Fibroblast of skin of left biceps (primary cell): ENCODE measurements at places on chromosomes 5 and 9.

- no peak for DNase-seq
Observed at GRCh38 chr9:6610073-6610472, 35.5 kb downstream of the GLDC start.

DNA sequence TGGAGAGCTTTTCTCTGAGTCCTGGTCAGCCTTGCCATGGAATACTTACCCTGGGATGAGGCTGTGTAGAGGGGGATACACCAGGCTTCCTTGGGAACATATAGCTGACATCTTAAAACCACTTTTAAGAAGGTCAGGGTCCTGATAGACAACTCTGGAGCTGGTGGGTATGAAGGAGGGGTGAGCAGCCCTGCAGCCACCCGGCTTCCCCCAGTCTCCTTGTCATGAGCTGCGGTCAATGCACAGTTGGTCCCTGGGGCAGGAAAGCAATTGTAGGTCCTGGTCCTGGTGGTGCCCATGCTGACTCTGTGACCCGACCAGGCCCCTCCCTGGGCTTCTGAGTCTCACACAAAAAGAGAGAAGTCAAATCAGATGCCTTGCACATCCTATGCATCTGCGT lies 63.6 kb downstream of the MRPL36 start:
- no peak for DNase-seq

GRCh38 chr5:57174890-57175510 lies 1.1 kb downstream of the GPBP1 start:
- DNase-seq, result no peak

GRCh38 chr9:29060041-29060440 lies 1486.8 kb upstream of the C9orf72 start:
- no peak for DNase-seq

- no peak for DNase-seq
Observed at GRCh38 chr5:136190904-136191303, 2.1 kb downstream of the SMIM32 start.

DNA sequence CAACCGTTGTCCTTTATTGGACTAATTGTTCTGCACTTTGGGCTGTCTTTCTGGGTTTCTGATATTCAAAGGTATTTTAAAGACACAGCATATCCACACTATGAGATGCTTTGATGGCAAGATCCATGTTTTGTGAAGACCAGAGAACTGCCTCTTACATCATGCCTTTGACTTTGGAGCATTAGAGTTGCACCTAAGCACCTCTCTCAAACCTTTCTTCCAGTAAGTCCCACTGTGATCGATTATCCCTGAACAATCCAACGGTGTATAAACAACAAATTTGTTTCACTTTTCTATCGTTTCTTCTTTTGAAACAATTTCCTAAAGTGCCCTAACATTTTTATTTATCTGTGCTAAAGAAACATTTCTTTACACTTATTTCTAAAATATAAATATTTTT lies 144.4 kb downstream of the KCTD16 start:
- DNase-seq, result no peak

GRCh38 chr5:169097374-169098326 lies 203.3 kb downstream of the SLIT3 start:
- DNase-seq, result no peak

DNA sequence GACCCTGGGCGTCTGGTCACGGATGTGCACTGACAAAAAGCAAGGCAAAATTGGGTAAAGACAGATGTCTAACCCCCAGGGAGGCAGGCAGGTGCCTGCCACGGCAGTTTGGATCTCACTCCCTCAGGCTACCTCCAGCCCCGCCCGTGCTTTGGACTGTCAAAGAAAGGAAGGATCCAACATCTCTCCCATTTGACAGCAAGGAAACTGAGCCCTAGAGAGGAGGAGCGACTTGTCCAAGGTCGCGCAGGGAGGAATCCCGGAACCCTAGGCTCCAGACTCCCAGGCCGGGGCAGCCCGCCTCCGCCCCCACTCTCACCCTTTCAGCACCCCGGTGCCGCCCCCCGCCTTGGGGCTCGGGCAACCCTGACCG lies 376 bp downstream of the GOLGA1 start:
- DNase-seq, result no peak

DNA sequence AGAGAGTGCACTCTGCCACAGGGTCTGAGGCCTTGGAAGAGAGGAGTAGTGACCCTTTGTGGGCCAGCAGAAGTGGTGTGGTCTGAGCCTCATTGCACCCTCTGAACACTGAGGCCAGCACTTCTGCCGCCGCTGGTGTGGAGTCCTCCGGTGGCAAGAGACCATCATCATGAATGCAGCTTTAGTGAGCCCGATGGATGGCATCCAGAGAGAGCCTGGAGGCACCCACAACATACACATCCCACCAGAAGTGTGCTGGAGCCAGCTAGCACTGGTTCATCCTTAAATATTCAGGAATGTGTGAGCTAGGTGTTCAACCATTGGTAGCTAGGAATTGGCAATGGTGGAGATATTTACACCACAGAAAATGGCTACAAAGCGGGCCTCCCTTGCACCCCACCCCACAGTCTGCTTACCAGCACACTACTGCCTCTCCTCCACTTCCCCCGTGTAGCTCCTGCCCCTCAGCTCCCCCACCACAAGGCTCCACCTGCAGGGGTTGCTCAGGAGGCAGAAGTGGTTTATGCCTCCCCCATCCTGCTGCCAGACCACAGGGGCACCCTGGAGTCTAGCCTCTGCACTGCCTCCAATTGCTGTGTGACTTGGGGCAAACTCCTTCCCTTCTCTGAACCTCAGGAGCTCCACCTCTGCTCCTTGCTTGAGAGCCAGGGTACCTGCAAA lies 16.4 kb downstream of the SLC6A7 start:
- DNase-seq, result no peak

DNA sequence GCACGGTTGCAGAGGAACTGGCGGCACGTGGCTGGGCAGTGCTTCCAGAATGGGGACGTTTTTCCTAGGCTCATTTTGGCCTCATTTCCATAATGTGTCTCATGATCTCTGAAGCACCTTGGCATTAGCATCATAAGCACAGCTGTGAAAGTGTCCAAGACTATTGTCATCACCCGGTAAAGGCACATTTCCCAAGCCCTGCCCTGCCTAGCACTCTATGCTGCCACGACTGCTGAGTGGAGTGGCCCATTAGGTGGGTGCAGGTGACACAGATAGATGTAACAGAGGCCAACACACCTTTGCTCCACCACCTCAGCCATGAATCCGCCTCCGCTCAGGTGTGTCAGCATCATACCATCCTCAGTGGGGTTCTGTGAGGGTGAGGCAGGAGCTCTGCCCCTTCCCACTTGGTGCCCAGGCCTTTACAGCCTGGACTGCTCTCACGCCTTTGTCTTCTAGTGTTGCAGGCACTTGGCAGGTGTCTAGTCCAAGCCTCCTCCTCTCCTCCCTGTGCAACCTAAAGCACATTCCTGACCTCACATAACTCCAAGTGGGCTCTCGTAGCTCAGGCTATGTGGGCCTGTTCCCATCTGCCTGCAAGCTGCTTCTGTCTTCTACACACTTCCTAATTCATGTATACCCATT lies 213.0 kb downstream of the FSTL4 start:
- no peak for DNase-seq

DNA sequence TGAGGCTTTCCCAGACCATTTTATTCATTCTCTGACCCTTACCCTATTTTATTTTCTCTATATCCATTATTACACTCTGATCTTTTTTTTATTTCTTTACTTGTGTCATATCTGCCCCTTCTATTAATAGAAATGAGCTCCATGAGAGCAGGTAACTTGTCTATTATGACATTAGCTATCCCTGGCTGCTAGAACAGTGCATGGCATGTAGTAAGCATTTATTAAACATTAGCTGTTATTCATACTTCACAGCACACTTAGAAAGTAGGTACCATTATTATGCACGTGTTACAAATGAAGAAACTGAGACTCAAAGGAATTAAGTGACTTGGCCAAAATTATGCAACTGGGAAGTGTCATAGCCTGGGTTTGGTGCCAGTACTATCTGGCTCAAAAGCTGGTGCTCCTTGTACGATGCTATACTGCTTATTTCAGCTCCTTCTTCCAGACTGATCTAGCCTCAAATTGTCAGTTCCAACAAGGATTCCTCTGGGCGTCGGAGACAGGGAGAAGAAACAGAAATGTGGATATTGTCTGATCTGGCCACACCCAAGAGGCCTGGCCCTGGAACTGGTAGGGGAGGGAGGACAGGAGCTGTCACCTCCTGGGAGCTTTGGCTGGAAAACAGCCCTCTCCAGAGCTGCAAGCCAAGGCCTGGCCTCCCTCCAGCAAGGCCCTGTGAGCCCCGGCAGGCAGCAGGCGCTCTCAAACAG lies 10.8 kb upstream of the NIPAL4 start:
- DNase-seq, result no peak

GRCh38 chr5:109928046-109928445 lies 238.3 kb downstream of the MAN2A1 start:
- DNase-seq, result no peak

DNA sequence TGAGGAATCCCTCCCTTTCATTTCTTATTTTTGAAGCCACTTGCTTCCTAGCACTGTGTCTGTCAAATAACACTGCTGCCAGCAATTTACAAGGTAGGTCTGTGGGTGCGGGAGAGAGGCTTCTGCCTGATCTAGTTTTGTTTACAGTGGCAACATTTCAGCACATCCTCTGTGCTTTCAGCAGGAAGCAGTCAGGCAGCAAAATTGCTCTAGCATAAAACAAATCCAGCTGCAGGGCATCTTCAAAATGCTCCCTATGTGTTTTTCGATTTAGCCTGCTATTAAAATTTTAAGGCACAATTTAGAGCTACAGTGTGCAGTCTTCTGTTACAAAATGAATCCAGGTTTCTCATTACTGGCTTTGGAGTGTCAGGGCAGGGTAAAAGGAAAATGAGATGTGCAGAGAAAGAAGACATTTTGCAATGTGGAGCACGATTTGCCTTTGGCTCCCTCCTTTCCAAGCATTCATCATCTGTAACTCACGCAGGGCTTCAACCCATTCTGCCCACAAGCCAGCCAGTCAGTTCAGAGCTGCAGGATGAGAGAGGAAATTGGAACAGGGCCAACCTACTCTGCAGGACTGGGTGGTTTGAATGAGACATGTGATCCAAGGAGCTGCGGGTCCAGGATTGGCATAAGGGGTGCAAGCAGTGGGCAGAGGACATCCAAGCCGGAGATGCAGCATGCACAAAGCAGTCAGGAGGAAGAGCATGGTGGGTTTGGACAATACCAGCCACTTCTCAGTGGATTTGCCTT lies 143.4 kb upstream of the APC start:
- no peak for DNase-seq

DNA sequence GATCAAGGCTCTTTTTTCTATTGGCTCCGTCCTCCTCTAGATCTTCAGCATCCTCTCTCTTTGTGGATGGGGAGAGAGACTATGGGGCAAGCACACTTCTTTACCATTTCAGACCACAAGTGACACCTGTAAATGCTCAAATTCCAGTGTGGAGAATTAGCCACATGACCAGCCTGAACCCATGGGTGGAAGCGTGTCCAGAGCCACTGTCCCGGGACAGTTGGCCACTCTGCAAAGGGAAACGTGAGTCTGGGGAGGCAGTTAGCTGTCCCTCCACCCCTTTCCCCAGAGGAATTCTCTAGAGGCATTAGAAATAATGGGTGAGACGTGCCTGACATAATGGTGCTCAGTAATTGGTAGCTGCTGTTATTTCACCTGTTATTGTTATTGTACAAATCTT lies 40.9 kb downstream of the AMBP start:
- no peak for DNase-seq

DNA sequence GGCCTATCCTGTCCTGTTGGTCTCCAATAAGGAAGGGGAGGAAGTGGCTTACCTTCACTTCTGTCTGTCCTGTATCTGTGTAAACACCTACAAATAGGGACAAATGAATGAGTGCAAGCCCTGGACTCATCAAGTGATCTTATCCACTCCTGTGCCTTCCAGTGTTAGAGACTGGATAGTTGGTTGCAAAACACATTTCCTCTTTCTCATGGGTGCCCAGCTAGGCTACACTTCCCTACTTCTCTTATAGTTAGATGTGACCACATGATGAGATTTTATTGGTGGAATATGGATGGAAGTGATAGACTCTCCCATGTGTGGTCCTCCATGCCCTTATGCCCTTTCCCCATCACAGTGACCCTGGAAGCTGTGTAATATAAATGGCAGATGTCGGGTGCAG lies 16.9 kb upstream of the PFDN1 start:
- DNase-seq, result no peak

DNA sequence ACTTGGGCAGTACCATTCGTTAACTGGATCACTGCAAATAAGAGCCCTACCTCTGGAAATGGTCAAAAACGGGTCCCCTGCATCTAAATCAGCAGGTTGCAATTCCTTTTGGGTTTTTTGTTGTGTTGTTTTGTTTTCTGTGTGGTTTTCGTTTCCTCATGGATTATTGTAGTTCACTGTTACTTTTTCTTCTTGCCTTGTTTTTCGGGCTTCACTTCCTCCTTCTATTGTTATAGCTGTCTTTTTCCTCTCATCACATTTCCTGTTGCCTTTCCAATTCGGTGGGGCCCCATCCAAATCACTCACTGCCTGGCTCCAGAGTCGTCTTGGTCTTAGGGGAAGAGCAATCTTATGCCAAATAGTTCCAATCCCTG lies 8.7 kb upstream of the SSBP2 start:
- no peak for DNase-seq

DNA sequence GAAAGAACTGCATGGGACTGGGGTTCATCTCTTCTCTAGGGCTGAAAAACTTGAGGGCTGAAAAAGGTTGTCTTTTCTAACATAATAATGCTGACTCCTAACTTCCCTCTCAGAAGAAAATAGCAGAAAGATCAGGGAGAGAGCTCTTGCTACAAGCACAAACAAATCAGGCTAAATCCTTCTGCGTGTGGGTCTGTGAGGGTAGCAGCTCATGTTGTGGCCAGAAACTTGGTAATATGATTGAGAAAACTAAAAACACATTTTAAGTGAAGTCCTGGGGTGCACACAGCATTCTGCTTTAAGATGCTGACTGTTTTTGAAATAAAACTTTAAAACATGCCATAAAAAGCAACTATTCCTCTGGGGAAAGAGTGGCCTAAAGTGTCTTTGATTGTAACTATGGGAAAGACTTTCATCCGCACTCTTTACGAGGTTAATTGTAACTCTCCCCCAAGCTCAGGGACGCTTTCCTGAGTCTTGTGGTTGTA lies 56.7 kb downstream of the SAXO1 start:
- no peak for DNase-seq

GRCh38 chr9:3906437-3907213 lies 380.8 kb upstream of the RFX3 start:
- peak; percentile 71 for DNase-seq

GRCh38 chr5:9516591-9516990 lies 29.3 kb downstream of the SEMA5A start:
- no peak for DNase-seq

DNA sequence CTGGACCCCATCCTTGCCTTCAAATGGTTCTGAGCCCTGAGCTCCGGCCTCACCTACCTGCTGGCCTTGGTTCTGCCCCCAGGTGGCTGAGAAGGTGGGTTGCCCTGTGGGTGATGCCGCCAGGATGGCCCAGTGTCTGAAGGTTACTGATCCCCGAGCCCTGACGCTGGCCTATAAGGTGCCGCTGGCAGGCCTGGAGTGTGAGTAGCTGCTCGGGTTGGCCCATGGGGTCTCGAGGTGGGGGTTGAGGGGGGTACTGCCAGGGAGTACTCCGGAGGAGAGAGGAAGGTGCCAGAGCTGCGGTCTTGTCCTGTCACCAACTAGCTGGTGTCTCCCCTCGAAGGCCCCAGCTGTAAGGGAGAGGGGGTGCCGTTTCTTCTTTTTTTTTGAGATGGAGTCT lies 5.2 kb downstream of the CEL start:
- DNase-seq, result no peak
